ENCODE measurements at places on chromosomes 5 and 9.
A peak's percentile ranks its signal among the peaks of the same experiment; 100 is the strongest.

DNA sequence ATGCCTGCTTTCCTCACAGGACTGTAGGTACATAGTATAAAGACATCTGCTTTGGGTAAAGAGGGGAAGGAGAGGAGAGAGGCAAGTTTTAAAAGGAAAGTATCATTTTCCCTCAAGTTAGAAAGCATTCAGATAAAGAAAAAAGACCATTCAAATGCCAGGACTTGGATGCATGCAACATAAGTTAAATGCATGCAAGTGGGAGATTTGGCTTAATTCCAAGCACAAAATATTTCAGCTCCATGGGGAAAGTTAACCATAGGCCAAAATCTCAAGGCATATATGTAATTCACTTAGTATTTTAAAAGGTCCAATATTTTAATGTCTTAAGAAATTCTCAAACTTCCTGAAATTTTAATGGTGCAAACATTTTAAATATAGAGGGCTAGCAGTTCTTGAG, 36.4 kb downstream of the POU5F2 start:
- H3K4me3 ChIP-seq, result no peak overlapping the region
- no peak overlapping the region for H3K27ac ChIP-seq
- H3K4me1 ChIP-seq, result no peaks in the 10 kb centered on the region
- no peaks in the 10 kb centered on the region for H3K27me3 ChIP-seq

DNA sequence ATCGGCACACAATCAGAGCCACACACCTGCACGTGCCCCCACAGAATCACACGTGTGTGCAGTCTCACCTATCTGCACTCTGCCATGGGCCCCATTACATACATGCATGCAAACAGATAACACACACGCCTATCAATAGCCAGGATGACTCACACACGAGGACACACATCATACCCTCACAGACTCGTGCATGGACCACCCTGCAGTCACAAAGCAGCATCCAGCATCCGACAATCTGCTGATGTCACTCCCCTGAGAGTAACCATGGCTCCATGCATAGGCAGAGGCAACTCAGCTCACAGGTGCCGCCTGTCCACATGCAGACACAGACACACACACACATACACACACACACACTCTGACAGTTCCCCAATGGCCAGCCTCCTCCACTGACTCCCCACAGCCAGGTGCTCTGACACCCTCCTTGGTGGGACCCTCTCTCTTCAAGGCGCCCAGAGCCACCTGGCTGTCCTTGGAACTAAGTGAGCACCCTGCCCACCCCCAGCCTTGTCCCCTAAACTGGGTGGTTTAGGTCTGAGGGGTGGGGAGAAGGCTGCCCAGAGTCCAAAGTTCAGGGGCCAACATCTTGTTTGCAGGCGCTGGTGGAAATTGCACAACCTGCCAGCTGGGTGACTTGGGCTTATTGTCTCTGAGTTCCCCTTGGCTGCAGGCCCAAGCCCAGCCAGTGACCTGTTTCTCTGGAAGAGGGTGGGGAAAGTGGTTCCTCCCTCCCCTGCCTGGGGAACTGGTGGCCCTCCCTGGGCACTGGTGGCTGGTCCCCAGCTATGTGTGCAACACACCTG, 34.6 kb upstream of the NEK6 start:
- DNase-seq, result no peak
- H3K36me3 ChIP-seq, result no peaks in the 10 kb centered on the region
- H3K27ac ChIP-seq, result no peak overlapping the region
- no peak overlapping the region for H3K4me3 ChIP-seq
- no peaks in the 10 kb centered on the region for H3K4me1 ChIP-seq
- H3K27me3 ChIP-seq, result no peaks in the 10 kb centered on the region

- no peak overlapping the region for H3K27ac ChIP-seq
- H3K27me3 ChIP-seq, result no peaks in the 10 kb centered on the region
- no peaks in the 10 kb centered on the region for H3K4me1 ChIP-seq
- peak; percentile 43 for DNase-seq
Measured at GRCh38 chr9:112945620-112946208, 55.0 kb upstream of the SLC46A2 start.

GRCh38 chr5:1955586-1955985, 72.9 kb upstream of the IRX4 start:
- no peak overlapping the region for H3K4me3 ChIP-seq
- DNase-seq, result no peak
- H3K27me3 ChIP-seq, result no peaks in the 10 kb centered on the region
- no peak overlapping the region for H3K27ac ChIP-seq
- H3K36me3 ChIP-seq, result no peaks in the 10 kb centered on the region
- H3K4me1 ChIP-seq, result 0 out of 2 replicates have a peak, but pooled peaks cover 7% of the 10 kb centered on the region

- no peak for DNase-seq
- H3K27me3 ChIP-seq, result no peaks in the 10 kb centered on the region
- H3K4me1 ChIP-seq, result no peaks in the 10 kb centered on the region
- H3K27ac ChIP-seq, result no peak overlapping the region
- no peak overlapping the region for H3K4me3 ChIP-seq
Measured at GRCh38 chr9:8531826-8532415, 732.3 kb upstream of the DMAC1 start.

DNA sequence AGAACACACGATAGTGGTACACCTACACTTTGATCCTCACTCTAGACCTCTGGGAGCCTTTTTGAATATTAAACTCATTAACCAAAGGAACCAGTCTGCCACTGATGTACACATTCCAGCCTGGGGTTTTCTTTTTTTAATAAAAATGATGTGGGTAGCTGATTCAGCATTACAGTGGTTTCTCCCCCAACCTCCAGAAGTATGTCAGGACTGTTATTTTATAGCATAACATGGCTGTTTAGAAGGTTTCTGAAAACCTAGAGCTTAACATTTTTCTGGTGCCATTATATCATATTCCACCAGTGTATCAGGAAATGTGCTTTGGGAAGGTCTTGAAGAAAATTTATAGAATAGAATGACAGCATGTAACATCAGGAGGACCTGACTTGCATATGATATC, 540.9 kb upstream of the WWC1 start:
- H3K27me3 ChIP-seq, result no peaks in the 10 kb centered on the region
- H3K4me3 ChIP-seq, result no peak overlapping the region
- H3K27ac ChIP-seq, result no peak overlapping the region
- DNase-seq, result no peak
- H3K36me3 ChIP-seq, result no peaks in the 10 kb centered on the region
- peaks cover 1% of the 10 kb centered on the region for H3K4me1 ChIP-seq

- no peak within 1 kb of the TSS for H3K27ac ChIP-seq
- peaks cover 85% of the 10 kb centered on the region for H3K27me3 ChIP-seq
- H3K4me1 ChIP-seq, result peaks cover 1% of the 10 kb centered on the region
- H3K4me3 ChIP-seq, result no peak within 1 kb of the TSS
- DNase-seq, result no peak
Measured at GRCh38 chr5:43040287-43041098, at the start of gene ANXA2R. TSS of gene ANXA2R (minus strand) at chr5:43040319. CDS start at chr5:43040046, 273 bp downstream.

DNA sequence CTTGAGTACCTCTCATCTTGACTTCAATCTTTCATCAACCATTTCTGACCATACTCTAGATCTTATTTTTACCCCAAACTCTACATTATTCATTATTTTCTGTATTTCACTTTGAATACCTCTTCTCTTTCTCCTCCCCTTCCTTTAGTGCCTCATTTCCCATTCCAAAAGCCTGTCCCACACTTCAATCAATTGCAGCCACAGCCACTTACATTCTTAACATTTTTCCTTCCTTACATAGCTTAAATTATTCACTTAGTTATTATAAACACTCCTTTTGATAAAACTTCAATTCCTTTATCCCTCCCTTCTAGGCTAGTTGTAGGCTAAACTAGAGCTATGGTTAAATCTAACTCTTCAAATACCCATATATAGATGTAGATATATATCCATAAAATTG, 344.0 kb downstream of the PRR16 start:
- H3K27me3 ChIP-seq, result no peaks in the 10 kb centered on the region
- no peak overlapping the region for H3K27ac ChIP-seq
- no peaks in the 10 kb centered on the region for H3K4me1 ChIP-seq
- no peak for DNase-seq
- H3K4me3 ChIP-seq, result no peak overlapping the region

GRCh38 chr5:173339286-173339685, 11.1 kb upstream of the STC2 start:
- no peaks in the 10 kb centered on the region for H3K4me1 ChIP-seq
- H3K36me3 ChIP-seq, result no peaks in the 10 kb centered on the region
- no peaks in the 10 kb centered on the region for H3K27me3 ChIP-seq
- H3K27ac ChIP-seq, result no peak overlapping the region
- no peak for DNase-seq
- H3K4me3 ChIP-seq, result no peak overlapping the region

GRCh38 chr9:110028676-110029075, 179.3 kb downstream of the C9orf152 start:
- H3K36me3 ChIP-seq, result no peaks in the 10 kb centered on the region
- no peaks in the 10 kb centered on the region for H3K4me1 ChIP-seq
- H3K27ac ChIP-seq, result no peak overlapping the region
- DNase-seq, result no peak

DNA sequence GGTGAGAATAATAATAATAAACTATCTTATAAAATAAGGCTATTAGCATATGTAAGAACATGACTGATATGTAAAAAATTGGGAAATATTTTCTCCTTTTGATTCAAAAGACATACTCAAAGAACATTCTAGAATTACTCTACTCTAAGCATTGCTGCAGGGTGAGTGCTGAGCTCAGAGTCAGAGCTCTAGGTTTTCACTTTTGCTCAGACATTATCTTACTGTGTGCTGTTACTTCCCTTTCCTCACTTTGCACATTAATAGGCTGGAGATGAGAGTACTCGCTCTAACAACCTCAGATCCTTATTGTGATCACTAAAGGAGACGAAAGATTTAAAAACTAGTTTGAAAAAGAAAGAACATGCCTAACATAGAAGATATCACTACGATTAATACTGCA, 99.4 kb upstream of the C9orf72 start:
- H3K36me3 ChIP-seq, result no peaks in the 10 kb centered on the region
- H3K4me3 ChIP-seq, result no peak overlapping the region
- DNase-seq, result no peak
- H3K27me3 ChIP-seq, result no peaks in the 10 kb centered on the region

DNA sequence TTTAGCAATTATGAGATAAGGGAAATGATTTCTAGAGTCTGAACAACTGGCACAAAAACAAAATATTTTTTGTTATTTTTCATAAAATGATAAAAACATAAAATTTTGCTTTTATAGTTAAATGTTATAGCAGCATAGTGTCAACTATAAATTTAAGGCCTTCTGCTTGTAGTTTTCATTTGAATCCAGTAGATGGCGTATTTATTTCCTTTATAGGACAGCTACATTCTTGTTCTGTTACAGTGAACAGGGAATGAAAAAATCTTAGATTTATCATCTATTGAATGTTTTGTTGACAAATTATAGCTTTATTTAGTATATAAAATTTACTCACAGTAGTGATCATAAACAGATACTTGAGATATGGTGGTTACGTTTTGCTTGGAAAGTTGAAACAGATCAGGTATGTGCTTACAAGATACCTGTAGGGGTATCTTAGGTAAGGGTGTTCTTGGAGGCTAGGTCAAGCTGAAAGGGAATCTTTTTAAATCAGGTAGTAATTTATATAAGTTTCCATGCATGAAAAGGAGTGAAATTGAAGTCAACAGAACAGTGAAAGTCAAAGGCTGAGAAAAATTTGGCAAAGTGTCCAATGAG, 239.3 kb upstream of the GRIN3A start:
- no peak overlapping the region for H3K4me3 ChIP-seq
- DNase-seq, result no peak
- no peaks in the 10 kb centered on the region for H3K27me3 ChIP-seq
- no peak overlapping the region for H3K27ac ChIP-seq

- H3K27ac ChIP-seq, result no peak overlapping the region
- no peak overlapping the region for H3K4me3 ChIP-seq
- no peak for DNase-seq
- H3K4me1 ChIP-seq, result no peaks in the 10 kb centered on the region
- H3K27me3 ChIP-seq, result no peaks in the 10 kb centered on the region
Measured at GRCh38 chr5:94316916-94317838, 301.2 kb downstream of the KIAA0825 start.

GRCh38 chr9:12856603-12857002, 81.8 kb downstream of the LURAP1L start:
- no peak overlapping the region for H3K27ac ChIP-seq
- no peaks in the 10 kb centered on the region for H3K27me3 ChIP-seq
- H3K4me1 ChIP-seq, result no peaks in the 10 kb centered on the region
- H3K4me3 ChIP-seq, result no peak overlapping the region

DNA sequence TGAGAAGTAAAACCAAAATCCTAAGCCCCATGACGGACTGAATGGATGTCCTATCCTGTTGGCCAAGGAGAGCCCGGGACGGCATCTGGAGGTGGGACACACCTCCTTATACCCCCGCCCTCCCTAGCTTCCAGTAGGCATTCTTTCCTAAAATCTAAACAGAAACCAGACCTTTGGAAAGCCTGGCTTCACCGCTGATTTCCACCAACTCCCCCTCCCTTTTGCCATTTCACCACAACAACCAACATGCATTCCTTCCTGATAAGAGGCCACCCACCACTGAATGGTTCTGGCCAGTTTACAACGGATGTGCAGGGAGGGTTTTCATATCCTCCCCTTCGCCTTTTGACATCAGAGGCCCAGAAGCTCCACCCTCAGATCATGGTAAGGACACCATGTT, 9.2 kb upstream of the RARS1 start:
- no peaks in the 10 kb centered on the region for H3K4me1 ChIP-seq
- DNase-seq, result no peak

DNA sequence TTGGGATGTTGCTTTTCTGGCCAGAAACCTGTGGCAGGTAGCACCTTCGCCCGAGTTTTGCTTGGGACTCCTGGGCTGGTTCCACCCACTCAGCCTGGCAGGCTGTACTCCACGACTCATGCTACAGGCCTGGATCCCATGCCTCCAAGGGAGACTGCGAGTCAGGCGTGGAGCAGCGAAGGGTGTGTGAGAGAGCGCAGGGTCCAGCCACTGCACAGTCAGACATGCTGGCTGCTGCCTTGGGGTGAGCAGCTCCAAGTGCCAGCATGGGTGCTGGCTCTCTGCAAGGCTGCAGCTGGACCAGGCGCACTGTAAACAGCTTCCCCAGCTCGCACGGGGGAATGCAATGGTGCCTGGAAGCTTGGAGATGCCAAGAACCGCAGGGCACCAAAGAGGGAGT, 249.6 kb upstream of the EDIL3 start:
- H3K4me1 ChIP-seq, result no peaks in the 10 kb centered on the region
- no peaks in the 10 kb centered on the region for H3K27me3 ChIP-seq
- H3K27ac ChIP-seq, result no peak overlapping the region
- no peak for DNase-seq

DNA sequence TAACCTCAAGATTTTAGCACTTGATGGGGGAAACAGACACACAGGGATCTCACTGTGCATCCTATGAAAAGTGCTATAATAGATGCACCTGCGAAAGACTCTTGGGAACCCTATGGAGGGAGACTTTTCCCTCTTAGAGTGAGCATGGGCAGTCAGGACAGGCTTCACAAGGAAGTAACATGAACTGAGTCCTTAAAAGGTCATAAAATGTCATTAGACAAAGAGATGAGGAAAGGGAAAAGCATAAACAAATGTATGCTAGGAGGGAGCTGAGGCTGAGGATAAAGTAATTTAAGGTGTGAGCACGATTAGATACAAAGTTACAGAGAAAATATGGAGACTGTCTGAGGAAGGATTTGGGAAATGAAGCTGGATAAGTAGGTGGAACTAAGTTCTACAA, 60.6 kb upstream of the MIER3 start:
- H3K4me1 ChIP-seq, result no peaks in the 10 kb centered on the region
- no peak for DNase-seq
- no peak overlapping the region for H3K4me3 ChIP-seq
- H3K27ac ChIP-seq, result no peak overlapping the region
- H3K27me3 ChIP-seq, result no peaks in the 10 kb centered on the region
- H3K36me3 ChIP-seq, result no peaks in the 10 kb centered on the region

- H3K27me3 ChIP-seq, result no peaks in the 10 kb centered on the region
- no peaks in the 10 kb centered on the region for H3K4me1 ChIP-seq
- H3K36me3 ChIP-seq, result no peaks in the 10 kb centered on the region
- no peak for DNase-seq
Measured at GRCh38 chr9:76366275-76366674, 28.0 kb downstream of the RFK start.

GRCh38 chr9:72371151-72371550, 6.1 kb upstream of the ZFAND5 start:
- no peak overlapping the region for H3K27ac ChIP-seq
- no peaks in the 10 kb centered on the region for H3K27me3 ChIP-seq
- H3K4me3 ChIP-seq, result no peak overlapping the region
